Heart left ventricle (tissue), 16 donors: ENCODE measurements at places on chromosomes 1 and 21. TPM values are rescaled to one million over a fixed set of nuclear protein-coding genes. Genes with fewer than 3 reads are reported as not detected.

Gene FAM163A
- total RNA-seq, result 0.25 TPM

Gene MIXL1
- total RNA-seq, result not detected

Gene RAB42
- total RNA-seq, result 3.7 TPM

Gene FCN3
- total RNA-seq, result 43.2 TPM

Gene SERTAD4
- 2.8 TPM for total RNA-seq

Gene MSH4
- 0.25 TPM for total RNA-seq

Gene UTS2
- total RNA-seq, result not detected

Gene PLA2G4A
- 1.1 TPM for total RNA-seq

DNA sequence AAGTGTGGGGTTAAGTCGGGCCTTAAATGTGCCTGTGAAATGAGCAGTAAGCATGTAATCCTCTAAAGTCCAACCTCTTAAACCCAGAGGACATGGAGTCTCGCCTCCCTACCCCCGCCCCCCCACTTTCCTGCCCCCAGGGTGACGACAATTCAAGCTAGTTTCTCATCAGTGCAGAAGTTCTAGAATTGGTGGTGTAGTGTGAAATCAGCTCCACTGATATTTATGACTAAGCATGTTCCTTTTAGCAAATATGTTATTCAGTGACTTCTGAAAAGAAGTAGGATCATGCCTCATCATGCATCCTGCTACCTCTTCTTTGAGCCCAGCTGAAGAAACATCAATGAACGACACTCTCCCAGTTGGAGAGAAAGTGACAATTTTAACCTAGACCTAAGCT, 2.6 kb upstream of the ABCB10 start:
- DNase-seq, result no peak

DNA sequence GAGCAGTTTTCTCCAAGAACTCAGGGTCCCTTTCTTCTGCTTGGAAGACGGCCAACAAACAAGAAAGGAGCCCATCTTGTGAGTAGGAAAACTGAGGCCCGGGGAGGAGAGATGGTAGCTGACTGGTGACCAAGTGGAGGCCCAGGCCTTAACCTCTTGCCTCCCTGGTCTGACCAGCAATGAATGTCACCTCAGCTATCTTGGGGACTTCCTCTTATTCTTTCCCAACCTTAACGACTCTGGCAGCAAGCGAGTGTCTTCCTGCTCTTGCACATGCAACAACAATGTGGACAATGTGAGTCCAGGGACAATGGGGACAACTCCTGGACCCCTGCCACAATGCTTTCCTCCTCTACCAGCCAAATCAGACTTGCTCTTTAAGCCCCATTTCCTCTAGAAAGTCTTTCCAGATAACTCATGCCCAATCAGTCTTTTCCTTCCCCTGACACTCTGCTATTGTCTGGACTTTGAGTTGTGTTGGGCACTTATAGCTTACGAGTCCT, 12.6 kb downstream of the HSPG2 start:
- DNase-seq, result peak; percentile 86

- no peak for DNase-seq
Measured at GRCh38 chr1:25523542-25523941, 19.9 kb upstream of the LDLRAP1 start.

DNA sequence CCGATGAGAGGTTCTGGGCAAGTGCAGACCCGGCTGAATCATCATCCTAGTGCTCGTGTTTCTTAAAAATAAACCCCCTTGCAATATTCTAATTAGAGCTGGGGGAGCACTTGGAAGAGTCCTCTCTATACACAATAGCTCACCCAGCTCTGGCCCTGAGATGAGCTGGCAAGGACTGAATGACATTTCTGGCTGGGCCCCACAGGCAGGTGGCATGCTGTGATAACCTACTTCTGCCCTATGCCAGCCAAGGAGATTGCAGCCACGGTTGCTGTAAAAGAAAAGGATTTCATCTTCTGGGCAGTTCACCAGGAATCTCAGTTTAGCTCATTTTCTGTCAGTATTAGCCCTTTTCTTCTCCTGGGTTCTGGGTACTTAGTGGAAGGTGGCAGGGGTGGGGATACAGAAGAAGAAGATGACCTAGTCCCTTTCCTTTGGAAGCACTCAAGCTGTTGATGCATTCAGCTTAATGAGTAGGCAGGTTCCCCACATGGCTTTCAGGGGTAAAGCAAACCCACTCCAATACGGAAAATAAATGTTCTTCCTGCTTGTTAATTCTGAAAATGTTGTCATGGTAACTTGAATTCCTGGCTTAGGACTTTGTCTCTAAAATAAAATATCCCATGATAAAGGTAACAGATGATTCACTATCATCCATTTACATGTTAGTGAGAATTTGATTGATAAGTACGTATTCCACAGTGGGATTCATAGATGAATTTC, 32.2 kb downstream of the VASH2 start:
- no peak for DNase-seq

GRCh38 chr1:21262293-21263051, 27.8 kb downstream of the ECE1 start:
- peak; percentile 83 for DNase-seq

GRCh38 chr1:66676613-66677298, 75.5 kb upstream of the DYNLT5 start:
- no peak for DNase-seq

DNA sequence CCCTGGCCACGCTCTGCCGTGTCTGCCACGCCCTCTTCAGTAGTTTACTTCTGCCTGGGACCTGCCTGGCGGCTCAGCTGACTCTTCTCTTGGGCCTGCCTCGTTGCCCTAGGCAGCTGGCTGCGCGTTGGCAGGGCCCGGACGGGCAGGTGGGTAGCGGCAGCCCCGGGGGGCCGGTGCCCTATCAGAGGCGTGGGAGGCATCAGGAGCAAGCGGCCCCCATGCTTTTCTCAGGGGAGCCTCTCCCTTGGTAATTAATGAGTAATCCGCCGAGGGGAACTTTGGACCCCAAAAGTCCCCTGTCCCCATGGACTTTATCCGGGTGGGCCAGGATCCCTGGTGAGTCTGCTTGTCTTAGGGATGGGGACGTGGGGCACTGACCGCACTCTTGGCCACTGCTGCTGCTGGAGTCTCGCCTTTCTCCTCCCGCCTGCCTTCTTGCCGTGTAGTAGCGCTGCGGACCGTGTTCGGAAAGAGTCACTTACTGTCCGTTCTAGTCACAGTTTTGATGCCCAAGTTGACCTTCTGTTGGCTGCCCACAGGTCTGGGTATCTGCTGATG, 22.7 kb downstream of the SKI start:
- no peak for DNase-seq

DNA sequence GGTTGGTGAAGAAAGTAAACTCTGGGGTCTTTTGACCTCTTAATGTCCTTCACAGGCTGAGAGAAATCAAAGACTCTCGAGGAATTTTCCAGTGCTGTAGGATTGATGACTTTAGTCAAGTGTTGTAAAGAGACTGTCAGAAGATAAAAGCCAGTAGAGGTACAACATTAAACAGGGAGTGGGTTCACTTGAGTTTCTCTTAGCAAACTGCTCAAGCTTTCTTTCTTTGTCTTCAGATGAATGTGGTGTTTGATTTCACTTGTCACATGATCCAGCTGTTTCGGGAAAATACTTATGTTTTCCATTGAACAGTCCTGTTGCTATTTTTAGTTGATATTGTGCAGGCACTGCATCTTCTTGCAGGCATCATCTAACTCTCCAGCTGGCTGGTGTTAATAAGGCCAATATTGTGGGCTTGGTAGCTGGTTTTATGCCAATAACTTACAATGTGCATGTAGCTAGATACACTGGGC, 45.6 kb downstream of the XCL2 start:
- no peak for DNase-seq

DNA sequence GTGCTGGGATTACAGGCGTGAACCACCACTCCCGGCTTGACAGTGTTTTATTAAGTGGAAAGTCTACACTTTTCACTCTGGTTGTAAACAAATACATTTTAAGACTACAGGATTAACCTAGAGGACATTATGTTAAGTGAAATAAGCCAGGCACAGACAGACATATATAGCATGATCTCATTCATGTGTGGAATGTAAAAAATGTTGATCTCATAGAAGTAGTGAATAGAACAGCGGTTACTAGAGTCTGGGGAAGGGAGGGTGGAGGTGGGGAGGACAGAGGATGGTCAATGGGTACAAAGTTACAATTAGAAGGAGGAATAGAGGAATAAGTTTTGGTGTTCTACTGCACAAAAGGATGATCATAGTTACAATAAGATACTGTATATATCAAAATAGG, 16.9 kb downstream of the CTH start:
- DNase-seq, result no peak

DNA sequence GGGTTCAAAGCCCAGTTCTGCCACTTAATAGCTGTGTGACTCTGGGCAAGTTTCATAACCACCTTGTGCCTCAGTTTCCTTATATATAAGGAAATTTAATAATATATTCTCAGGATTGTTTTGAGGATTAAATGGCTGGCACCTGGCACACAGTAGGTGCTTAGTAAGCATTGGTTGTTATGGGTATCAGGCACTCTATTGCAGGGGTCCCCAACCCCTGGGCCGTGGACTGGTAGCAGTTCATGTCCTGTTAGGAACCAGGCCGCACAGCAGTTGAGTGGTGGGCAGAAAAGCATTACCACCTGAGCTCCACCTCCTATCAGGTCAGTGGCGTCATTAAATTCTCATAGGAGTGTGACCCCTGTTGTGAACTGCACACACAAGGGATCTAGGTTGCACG, 18.5 kb downstream of the PARS2 start:
- no peak for DNase-seq

GRCh38 chr21:37670883-37671282, 245.4 kb downstream of the KCNJ6 start:
- DNase-seq, result no peak

- no peak for DNase-seq
Measured at GRCh38 chr1:58927722-58928085, 143.9 kb upstream of the JUN start.

DNA sequence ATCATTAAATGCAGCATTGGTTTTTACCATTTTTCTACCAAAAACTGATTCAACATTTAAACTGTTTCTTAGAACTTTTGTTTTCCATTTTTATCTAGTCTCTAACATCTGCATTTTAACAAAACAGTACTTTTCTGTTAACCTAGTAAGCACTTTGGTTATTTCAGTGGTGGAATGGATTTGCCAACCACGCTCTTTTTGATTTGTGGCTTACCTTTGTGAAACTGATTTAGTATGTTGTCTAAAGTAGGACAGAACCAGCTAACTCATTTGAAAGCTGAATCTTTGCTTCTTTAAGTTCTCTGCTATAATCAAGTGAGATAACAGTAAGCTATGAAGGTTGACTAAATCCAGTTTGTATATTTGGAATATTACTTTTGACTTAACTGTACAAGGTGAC, 41.5 kb upstream of the METTL18 start:
- DNase-seq, result no peak

DNA sequence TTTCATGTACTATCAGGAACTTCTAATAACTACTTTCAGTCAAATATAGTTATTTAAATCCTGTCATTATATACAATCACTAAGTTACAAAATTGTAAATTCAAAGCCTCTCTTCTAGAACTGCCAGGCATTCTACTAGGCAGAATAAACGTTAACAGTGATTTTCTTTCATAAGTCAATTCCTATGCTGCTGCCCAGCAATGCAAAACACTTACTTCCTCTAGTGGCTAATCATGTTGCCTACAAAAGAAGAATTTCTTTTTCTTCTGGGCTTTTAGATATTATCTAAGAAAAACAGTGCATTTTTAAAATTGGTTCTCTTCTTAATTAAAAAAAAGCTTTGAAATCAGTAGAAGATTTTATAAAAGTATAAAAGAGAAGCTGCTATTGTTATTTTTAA, 509.8 kb upstream of the ADAMTS5 start:
- no peak for DNase-seq

GRCh38 chr1:151372058-151372934, at the start of gene SELENBP1:
Gene SELENBP1, minus strand, starts transcription at chr1:151372705. Its CDS starts 64 bp downstream, at chr1:151372641.
- DNase-seq, result peak; percentile 95

DNA sequence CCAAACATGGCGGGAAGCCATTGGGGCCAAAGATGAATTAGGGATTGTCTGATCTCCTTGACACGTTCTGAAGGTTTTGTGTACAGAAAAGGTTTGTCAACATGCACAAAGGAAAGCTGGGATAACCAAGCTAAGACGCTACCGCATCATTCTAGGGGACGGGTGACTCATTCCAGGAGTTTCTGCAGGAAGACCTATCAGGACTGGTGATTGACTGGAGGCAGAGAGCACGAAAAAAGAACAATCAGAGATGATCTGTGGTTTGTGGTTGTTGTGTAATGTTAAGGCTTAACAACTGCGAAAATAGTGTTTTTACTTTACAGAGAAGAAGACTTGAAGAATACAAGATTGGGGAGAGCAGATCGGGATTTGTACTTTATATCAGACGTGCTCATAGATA, 22.2 kb upstream of the ERG start:
- no peak for DNase-seq

DNA sequence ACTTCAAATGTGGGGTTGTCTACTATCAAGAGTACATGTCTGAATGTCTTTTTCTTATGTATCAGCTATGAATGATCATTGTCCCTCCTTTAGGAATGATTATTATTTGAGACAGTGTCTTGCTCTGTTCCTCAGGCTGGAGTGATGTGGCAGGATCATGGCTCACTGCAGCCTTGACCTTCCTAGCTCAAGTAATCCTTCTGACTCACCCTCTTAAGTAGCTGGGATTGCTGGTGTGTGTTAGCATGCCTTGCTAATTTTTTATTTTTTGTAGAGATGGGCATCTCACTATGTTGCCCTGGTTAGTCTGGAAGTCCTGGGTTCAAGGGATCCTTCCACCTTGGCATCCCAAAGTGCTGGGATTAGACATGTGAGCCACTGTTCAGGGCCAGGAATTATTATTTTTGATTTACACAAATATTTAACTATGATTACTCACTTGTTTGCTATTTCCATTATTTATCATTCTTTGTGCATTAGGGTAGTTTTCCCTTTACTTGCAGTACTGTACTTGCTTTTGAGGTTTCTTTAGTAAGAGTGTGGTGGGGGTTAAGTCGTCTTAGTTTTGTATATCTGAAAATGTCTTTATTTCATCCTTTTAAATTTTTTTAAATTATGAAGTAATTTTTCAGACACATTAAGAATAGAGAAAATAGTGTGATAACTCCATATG, 12.8 kb downstream of the S100A7 start:
- DNase-seq, result no peak

DNA sequence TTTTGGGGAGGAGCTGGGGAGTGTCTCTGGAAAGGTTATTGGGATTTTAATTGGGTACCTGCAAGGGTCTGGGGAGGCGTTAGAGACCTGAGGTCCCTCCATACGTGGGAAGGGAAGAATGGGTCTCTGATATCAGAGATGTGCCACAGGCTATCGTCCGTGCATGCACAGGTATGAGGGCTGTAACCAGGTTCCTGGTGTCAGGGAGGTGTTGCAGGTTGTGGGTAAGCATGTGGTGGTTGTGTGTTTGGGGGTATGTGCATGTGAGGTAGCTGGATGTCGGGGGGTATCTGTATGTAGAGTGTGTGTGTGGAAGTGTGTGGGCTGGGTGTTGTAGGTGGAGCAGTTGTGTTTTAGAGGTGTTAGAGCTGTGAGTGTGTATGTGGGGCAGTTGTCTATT, 8.3 kb downstream of the AHDC1 start:
- DNase-seq, result no peak

- no peak for DNase-seq
Measured at GRCh38 chr1:200890818-200891773, 3.6 kb upstream of the INAVA start.

DNA sequence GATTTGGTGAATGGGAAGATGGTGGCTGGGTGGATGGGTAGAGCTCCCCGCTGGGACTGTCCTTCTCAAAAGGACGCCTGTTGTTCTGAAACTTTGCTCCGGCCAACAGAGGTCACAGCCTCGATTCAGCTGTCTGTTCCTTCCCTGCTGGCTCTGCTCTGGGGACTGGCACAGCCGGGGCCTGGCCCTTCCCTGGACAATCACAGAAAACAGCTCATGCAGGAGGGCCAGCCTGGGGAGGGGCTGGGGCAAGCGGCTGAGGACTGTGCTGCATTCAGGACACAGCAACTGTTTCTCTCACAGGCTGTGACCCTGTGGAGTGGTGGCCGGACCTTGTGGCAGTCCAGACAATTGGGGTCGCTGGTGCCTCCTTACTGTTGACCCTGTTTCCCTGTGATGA, 110.7 kb upstream of the TMEM51 start:
- DNase-seq, result no peak
